ENCODE measurements at places on chromosomes 5 and 9. TPM values are rescaled to one million over a fixed set of nuclear protein-coding genes. Genes with fewer than 3 reads are reported as not detected.

Gene SLC6A19
- not detected for total RNA-seq

Gene AGXT2
- not detected for total RNA-seq

GRCh38 chr5:4017076-4017803 is 421.6 kb downstream of the IRX1 start:
- H3K36me3 ChIP-seq = no peaks in the 10 kb centered on the region
- no peak for DNase-seq

Gene SCGB3A1
- total RNA-seq = 1.5 TPM

DNA sequence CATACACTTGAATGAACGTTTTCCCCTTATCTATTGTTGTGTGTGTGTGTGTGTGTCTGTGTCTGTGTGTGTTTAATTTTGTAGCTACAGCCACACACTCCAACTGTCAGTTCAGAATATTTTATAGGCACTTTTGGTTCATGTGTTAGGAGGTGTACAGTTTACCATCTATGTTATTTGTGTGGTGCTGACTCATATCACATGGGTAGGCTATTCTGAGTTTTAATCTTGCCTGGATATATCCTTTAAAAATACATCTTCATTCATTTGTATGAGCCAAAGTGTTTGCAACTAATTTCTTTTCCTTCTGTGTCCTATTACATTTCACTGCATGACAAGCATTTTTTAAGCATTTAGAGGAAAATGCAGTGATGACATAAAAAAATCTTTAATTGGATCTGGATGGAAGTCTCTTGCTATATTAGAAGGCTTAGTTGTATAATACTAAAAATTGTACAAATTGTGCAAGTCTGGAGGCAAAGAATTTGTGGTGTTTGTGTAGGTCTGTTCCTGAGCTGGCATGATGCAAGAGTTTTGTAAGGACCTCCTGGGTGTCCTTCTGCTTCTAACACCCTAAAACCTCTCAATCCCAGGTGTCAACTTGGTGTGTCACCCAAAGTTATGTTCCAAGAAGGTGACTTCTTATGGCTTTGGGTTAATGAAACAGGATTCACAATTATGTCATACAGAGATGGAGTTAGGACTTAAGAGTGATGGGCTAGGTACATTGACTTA is 52.4 kb upstream of the HMHB1 start:
- DNase-seq = no peak
- H3K4me3 ChIP-seq = no peak overlapping the region
- H3K27me3 ChIP-seq = no peaks in the 10 kb centered on the region
- no peaks in the 10 kb centered on the region for H3K4me1 ChIP-seq
- H3K36me3 ChIP-seq = no peaks in the 10 kb centered on the region

Gene RNF183
- total RNA-seq = not detected

DNA sequence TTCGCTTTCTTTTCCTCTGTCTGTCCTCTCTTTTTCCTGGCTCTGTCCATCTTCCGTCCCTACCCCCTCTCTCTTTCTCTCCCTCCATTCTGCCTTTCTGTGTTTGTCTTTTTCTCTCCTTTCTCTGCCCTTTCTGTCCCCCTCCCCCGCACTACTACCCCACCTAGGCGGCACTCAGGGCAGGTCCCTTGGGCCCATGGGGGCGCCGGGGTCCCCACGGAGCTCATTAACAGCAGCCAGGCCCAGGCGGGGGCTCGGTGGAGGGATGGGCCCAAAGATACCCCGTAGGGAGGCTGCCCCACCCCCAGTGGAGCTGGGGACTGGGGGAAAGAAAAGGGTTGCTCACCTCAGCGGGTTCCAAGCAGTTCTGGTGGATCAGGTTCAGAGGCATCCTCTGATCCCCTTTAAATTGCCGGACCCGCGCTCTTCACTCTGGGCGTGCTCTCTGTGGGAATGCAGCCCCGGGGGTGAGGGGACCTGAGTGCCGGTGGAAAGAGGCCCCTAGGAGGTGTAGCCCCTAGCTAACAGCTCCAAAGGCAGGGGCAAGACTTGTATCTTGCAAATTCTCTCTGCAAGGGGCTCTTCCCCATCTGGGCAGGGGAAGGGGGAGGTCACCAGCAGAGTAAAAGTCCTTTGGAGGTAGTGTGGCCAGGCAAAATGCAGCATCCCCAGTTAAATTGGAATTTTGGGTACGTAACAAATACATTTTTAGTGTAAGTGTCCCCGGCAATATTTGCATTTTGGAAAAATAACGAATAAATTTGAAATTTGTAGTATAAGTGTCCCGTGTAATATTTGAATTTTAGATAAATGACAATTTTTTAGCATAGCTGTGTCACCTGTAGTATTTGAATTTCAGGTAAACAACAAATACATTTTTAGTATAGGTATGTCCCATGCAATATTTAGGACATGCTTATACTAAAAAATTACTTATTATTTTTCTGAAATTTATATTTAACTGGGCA is 7.4 kb downstream of the LHX2 start:
- no peaks in the 10 kb centered on the region for H3K4me1 ChIP-seq
- H3K27ac ChIP-seq = no peak overlapping the region
- H3K36me3 ChIP-seq = no peaks in the 10 kb centered on the region

DNA sequence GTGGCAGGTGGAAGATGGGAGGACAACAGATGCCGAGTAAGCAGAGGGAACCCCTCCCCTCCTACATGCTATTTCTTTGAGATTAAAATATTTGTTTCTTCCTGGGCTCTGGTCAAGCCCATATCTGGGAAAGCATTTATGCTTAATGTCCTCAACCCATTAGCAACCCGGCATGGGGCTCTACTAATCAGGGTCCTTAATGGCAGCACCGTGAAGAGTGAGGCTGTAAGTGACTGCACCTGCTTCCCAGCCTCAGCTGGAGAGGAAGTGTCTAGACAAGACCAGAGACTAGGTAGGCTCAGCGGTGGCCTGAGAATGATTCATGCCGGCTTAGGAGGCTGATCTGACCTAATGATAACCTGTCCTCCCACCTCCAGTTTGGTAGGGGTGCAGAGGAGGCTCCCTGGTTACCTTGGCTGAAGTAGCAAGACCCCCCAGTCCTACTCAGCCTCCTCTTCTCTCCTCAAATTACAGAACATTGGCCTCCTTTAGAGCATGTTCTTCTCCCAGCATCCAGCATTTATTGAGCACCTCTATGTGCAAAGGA is 61.3 kb upstream of the HSPA9 start:
- peaks cover 5% of the 10 kb centered on the region for H3K4me1 ChIP-seq
- no peak overlapping the region for H3K27ac ChIP-seq
- no peak overlapping the region for H3K4me3 ChIP-seq
- H3K36me3 ChIP-seq = no peaks in the 10 kb centered on the region
- no peaks in the 10 kb centered on the region for H3K27me3 ChIP-seq
- DNase-seq = no peak

DNA sequence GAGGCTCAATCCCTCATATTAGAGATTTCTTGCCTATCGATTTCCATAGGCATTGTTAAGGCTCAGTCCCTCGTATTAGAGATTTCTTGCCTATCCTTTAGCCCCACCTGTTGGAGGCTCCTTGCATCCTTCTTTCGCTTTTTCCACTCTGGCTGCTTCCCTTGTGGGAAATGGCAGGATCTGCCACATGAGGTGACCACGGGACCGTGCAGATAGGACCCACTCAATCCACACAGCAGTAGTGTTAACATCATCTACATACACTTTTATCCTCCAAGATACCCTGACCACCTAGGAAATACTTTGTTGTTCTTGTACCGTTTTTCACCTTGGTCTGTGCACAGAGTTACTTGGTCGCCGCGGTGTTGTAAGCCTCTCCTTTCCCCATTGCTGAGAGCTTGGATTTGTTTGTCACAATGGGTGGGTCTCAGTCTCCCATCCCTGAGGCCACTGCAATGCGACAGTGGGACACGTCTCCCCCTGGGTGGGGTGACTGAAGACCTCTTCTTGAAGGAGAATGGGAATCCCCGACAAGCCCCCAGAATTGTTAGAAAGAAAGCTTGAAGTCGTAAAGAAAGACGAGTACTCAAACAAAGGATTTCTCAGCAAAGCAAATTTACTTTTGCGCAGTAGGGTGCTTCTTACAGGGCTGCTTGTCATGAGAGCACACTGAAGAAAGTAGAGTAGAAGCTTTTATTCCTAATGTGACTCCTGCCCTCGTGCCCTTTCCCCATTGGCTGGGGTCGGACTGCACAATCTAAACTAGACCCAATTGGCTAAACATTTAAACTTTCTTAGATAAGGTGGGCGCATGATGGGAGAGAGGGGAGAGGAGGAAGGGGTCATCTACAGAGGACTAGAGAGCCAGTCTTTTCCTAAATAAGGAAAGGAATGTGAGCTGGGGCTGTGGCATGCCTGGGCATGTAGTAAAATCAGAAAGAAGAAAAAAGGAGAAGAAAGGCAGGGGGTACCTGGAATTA is 19.8 kb downstream of the IFT74 start:
- no peak for DNase-seq
- H3K4me3 ChIP-seq = no peak overlapping the region
- H3K4me1 ChIP-seq = no peaks in the 10 kb centered on the region
- H3K36me3 ChIP-seq = no peaks in the 10 kb centered on the region

GRCh38 chr5:87245451-87245850 is 22.2 kb upstream of the RASA1 start:
- H3K4me1 ChIP-seq = no peaks in the 10 kb centered on the region
- H3K4me3 ChIP-seq = no peak overlapping the region
- no peak for DNase-seq
- H3K36me3 ChIP-seq = no peaks in the 10 kb centered on the region

DNA sequence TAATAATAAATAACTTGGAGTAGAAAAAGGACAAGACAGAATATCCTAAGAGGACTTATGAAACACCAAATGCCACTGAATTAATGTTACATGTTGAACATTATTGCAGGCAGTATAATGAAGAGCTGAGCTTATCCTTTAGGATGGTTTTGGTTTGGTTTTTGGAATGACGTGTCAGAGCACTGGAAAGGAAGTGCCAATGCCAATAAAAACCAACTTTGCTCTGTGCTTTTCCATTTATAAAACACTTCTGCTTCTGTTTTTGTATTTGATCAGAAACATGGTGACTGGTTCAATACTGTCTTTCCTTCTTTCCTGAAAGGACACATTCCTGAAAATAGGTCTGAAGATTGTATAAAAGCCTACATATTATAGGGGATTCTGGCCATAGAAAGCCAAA is 4.2 kb downstream of the MEGF10 start:
- peaks cover 1% of the 10 kb centered on the region for H3K4me1 ChIP-seq
- no peak overlapping the region for H3K4me3 ChIP-seq
- no peaks in the 10 kb centered on the region for H3K27me3 ChIP-seq
- H3K27ac ChIP-seq = no peak overlapping the region
- H3K36me3 ChIP-seq = no peaks in the 10 kb centered on the region

Gene GCNT1
- total RNA-seq = 4.4 TPM

Gene MAP3K1
- 21.6 TPM for total RNA-seq

- no peaks in the 10 kb centered on the region for H3K4me1 ChIP-seq
- H3K27ac ChIP-seq = no peak overlapping the region
- DNase-seq = no peak
- H3K4me3 ChIP-seq = no peak overlapping the region
Observed at GRCh38 chr9:117074342-117074662, 340.6 kb downstream of the ASTN2 start.

DNA sequence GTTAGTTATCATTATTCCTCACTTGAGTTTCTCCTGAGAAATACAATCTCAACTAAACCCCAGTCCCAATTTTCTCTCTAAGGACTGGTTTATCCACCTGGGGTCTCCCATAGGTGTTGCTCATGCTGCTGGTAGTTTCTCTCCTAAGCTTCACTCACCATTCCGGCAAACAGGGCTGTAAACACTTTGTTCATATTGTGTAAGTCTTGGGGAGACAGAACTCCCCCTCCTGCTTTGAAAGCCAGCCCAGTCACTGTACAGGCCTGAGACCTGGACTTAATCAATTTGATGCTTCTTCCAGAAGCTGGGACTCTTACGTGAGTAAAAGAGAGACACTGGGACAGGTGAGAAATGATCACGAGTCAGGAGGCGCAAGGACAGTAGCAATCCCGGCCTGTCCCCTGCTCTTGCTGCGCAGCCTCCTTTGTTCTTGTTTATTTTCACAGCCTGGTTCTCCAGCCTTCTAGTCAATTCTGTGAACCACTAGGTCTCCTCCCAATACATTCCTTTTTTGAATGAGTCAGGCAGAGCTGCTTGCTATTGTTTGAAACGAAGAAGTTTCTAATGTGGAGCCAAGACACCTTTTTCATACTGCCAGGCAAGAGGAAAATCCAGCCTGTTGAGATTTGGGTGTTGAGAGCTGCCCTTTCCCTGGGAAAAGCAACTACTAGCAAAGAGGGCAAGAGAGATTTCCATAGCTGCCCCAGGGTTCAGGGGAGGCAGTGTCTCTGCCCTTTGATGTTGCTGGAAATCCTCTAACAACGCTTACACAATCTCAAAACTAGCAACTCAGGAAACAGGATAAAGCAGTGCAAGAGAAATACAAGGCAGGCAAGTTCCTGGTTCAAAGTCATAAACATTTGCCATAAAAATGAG is 9.2 kb upstream of the SHROOM1 start:
- H3K4me3 ChIP-seq = no peak overlapping the region
- no peaks in the 10 kb centered on the region for H3K27me3 ChIP-seq
- no peak for DNase-seq
- H3K27ac ChIP-seq = no peak overlapping the region

Gene SPINK7
- not detected for total RNA-seq

DNA sequence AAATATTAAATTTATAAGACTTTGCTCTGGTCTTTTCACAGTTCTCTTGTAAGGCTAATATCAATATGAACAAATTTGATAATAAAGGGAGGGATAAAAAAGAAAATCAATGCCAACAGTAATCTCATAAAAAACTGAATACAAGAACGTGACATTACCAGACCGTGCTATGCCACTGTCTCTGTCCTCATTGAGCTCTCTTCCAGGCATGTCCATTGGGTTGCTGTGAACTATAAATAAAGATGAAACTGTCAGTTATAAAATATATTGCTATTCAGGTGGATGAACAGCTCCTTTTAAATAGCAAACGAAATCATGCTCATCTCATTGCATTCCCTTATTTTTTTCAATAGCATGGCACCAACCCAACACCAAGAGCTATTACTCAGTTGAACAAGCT is 74.0 kb upstream of the RAPGEF6 start:
- H3K27ac ChIP-seq = no peak overlapping the region
- no peak overlapping the region for H3K4me3 ChIP-seq
- H3K27me3 ChIP-seq = no peaks in the 10 kb centered on the region
- no peaks in the 10 kb centered on the region for H3K36me3 ChIP-seq
- DNase-seq = no peak
- no peaks in the 10 kb centered on the region for H3K4me1 ChIP-seq

DNA sequence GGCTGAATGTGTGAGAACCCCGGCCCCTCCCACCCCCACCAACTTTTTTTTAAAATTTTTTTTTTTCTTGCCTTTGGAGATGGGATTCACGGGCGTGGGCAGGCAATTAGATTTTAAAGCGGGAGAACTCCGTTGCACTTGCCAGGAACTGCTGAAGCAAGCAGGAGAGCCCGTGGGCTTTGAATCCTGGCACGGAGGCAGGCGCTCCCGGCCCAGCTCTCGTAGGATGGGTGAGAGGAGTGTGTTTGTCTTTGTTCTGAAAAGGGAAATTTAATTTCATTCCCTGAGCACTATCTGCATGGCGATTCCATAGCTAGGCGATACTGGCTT is 54.3 kb upstream of the BOD1 start:
- H3K27ac ChIP-seq = no peak overlapping the region
- no peaks in the 10 kb centered on the region for H3K4me1 ChIP-seq

Gene ZNF608
- 26.8 TPM for total RNA-seq

- no peaks in the 10 kb centered on the region for H3K27me3 ChIP-seq
- no peak overlapping the region for H3K27ac ChIP-seq
- no peaks in the 10 kb centered on the region for H3K4me1 ChIP-seq
Observed at GRCh38 chr9:79970146-79970425, 398.3 kb downstream of the TLE4 start.

- no peaks in the 10 kb centered on the region for H3K27me3 ChIP-seq
- no peaks in the 10 kb centered on the region for H3K36me3 ChIP-seq
- no peak for DNase-seq
- H3K4me1 ChIP-seq = no peaks in the 10 kb centered on the region
Observed at GRCh38 chr9:108579757-108580439, 275.9 kb downstream of the ACTL7B start.

Gene PTGES
- 1.8 TPM for total RNA-seq
